ENCODE measurements at places on chromosomes 12 and 14.

- DNase-seq: no peak
These were observed 173.2 kb upstream of the HMGA2 start for GRCh38 chr12:65651060-65651459.

DNA sequence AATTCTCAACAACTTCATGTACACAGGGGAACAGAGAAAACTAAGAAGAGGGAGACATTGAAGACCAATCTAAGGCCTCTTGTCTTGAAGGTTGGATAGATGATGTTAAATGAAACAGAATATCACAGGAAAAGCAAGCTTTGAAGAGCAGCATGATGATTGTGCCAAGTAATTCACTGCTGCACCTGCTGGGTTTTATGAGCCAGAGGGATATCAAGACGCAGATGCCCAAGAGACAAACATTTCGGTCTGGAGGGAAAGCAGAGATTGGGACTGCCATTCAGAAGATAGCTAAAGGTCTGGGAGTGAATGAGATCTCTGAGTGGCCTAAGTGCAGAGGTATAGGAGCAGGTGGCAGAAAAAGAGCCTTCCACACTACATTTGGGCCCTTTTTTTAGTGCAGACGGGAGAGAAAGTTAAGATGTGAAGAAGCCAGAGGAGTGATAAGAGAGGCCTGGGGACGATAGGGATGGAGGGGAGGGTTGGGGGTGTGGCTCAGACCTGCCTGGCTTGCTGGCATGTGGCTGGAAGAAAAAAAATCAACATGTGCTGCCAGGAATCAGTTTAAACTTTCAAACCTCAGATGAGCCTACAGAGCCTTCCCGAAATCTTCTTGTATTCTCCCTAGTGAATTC, 200.6 kb downstream of the AEBP2 start:
- no peak for DNase-seq

- peak; percentile 7 for DNase-seq
These were observed 295.6 kb upstream of the FLRT2 start for GRCh38 chr14:85234156-85235025.

DNA sequence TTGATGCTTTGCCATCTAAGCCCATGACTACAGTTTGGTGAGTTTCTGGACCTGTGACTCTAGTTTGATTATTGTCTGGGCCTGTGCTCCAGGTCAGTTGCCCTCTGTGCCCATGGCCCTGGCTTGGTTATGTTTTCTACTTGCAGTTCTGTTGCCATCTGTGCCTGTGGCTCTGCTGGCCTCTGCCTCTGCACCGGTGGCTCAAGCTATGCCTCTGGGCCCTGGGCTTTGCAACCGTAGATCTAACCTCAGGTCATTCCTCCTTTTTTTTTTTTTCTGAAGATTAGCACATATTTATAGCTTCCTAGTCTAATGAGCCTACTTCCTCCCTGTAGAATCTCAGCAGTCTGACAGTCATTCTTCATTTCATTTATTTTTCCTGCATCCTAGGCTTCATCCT, 161.2 kb downstream of the CCDC91 start:
- no peak for DNase-seq

DNA sequence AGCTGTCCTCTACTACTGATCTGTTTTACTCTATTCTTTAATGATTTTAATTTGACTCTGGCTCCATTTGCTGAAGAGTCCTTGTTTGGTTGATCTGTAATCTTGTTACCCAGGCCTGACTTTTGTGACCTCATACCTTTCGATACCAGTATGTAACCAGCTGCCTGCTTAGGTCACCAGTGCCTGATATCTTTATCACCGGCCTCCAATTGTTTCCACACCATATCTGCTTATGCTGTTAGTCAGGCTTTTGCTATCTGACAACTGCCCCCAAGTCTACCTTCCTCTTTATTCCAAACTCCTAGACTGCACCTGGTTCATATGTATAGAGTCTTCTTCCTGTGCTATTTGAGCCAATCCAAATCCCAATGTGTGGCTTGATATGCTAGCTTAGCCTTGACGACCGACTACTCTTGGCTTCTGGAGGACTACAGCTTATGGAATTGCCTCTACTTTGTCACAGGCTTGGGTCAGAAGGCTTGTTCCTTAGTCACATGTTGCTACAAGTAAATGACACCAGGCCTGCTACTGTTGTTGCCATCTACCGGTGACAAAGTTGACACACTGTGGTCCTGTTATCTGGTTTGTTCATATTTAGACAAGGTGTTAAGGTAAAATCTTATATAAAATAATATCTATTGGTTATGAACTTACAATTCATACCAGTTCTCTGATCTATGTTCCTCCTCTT, 193.9 kb downstream of the TRHDE start:
- DNase-seq: no peak

DNA sequence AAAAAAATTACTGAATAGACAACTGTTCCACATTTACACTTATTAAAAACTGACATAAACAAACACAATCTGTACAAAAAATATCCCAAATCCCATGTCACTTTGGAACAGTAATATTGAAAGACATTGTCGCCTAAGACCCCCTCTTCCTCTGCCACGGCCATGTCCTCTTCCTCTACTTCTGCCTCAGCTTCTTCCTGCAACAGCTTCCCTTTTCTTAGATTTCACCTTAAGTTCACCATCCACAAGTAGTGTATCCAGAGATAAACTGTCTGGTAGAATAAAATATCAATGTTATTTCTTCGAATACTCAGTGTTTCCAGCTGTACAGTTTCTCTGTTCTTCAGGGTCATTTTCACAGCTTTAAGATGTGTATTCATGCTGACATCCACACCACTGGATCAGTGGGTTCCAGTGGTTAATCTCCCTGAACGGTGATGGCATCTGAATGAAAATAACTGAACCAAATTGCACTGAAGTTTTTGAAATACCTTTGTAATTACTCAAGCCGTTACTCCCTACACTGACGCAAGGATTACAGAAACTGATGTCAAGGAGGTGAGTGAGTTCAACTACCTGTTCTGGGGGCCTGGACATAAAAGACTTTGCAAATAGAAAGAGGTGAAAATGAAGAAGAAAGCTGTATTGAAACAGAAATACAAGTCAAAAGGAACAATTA, 208.5 kb downstream of the C12orf50 start:
- no peak for DNase-seq

DNA sequence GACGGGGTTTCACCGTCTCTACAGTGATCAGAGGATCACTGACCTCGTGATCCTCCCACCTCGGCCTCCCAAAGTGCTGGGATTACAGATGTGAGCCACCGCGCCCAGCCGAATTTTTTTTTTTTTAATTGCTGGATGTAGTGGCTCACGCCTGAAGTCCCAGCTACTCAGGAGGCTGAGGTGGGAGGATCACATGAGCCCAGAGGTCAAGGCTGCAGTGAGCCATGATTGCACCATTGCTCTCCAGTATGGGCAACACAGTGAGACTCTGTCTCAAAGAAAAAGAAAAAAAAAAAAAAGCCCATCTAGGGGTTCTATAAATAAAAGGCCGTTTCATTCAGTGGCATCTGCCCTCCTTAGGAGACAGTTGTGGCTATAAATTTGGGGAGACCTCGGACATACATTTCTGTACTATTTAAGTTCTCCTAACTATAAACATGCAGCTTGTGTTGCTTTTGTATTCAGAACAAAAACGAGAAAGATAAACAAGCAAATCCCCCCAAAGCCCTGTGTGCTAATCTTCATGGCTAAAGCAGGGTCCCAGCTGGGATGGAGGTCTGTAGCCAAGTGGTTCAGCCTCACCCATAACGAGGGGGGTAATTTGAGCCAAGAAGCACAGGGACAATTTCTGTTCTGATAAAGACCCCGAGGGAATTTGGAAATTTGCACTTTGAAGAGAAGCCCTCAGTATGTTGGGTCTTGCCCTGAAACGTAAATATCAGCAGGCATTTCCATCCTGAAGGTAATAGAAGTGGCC, 35.0 kb upstream of the BCL7A start:
- no peak for DNase-seq

- no peak for DNase-seq
These were observed 67.5 kb downstream of the NCOR2 start for GRCh38 chr12:124499898-124500244.

DNA sequence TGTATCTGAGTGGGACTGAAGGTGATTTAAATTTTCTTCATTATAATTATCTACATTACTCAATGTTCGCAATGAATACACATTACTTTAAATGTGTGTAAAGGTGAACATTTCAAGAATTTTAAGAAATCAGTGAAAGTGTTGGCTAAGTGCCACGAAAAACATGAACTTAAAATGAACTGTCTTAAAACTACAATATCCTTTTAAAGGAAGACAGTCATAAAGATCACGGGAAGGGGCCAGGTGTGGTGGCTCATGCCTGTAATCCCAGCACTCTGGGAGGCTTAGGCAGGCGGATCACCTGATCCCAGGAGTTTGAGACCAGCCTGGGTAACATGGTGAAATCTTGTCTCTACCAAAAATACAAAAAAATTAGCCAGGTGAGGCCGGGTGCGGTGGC, 11.2 kb downstream of the MOK start:
- no peak for DNase-seq

GRCh38 chr14:81986005-81986404, 452.4 kb upstream of the SEL1L start:
- no peak for DNase-seq

DNA sequence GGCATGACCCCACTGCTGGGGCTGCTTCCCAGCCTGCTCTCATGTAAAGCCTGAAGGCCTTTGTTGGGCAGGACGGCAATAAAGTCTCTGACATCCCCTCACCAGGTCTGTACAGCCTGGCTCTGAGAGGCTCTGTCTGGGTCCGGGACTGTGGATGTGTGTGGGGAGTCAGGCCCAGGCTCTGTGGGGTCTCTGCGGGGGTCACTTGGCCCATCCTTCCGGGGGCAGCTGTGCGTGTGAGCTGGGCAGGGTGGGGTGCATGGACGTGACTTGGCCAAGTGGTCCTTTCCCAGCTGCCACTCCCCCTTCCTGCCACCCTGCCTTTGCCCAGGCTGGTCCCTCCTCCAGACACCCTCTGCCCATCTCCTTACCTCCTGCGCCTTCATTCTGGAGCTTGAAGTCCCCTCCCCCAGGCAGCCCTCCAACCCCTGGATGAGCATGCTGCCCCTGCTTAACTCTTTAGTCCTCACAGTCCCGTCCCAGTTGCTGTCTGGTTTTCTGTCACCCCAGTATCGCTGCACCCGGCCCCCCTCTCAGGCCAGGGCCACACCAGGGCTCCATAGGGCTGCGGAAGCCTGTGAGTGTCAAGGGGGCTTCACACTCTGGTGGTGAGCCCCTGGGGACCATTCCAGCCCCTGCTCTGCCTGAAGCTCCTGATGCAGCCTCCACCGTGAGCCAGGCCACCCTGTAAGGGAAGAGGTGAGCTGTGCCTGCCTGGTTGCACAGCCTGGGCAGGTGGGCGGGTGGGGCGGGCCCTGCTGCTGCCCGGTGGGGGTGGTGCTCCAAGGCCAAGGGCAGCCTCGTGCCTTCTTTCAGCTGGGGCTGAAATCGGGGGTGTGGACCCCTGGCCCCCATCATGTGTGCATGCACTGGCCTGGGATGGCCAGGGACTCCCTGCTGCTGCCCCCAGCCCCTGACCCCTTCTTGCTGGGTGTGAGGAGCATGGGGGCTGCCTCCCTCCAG, 25.5 kb upstream of the KIF26A start:
- no peak for DNase-seq

DNA sequence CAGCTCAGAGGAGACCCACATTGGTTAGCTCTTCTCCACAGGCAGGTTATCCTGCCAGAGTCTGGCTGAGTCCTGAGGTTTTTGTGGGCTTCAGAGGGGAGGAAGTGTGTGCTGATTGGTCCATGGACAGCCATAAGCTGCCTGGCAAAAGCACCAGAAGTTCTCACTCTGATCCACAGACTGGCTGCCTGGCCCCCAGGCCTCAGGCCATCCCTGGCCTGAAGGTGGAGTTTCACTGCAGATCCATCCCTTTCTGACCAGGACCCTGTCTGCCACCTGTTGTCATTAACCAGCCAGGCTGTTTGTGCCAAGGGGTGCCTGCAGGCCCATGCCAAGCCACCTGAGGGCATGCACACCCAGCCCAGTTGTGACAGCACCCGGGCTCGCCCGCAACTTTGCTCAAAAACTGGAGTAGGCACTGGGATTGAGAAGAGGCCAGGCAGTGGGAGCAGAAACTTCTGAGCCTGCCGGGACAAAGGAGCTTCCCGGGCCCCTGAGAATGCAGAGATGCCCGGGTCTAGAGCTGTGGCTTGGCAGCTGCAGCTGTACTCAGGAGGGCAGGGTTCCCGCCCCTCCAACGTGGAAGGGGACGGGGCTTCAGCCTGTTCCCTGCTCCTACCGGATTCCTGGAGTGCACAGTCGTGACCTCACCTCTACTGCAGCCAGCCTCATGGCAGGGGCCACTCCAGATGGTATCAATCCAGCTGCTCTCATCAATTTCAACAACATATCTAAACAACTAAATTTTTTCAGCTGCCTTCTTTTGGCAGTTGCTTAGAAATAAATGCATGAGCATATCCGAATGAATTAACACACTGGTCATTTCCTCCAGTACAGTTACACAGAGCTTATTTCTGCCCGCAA, 1277.3 kb downstream of the SLC16A7 start:
- no peak for DNase-seq

GRCh38 chr12:53618275-53618674, 7.9 kb downstream of the ATF7 start:
- no peak for DNase-seq

- no peak for DNase-seq
These were observed 28.8 kb upstream of the HIGD1C start for GRCh38 chr12:50923361-50924130.

- no peak for DNase-seq
These were observed 461.2 kb downstream of the FLRT2 start for GRCh38 chr14:85991156-85991555.
